ENCODE measurements at places on chromosomes 4 and X.

DNA sequence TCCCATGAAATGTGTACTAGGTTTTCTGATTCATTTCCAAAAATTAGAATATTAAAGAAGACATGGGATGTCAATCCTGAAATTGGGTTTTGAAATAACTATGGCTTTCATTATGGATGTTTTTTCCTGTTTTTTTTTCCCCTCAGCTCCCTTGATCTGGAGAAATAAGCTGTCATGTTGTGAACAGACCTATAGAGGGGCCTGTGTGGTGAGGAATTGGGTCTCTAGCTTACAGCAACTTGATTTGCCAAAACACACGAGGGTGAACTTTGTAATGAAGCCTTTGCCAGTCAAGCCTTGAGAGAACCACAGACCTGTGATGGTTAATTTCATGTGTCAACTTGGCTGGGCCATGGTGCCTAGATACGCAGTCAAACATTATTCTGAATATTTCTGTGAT, 2413.6 kb downstream of the PCDH7 start:
- DNase-seq = no peak

- no peak for DNase-seq
Observed at GRCh38 chr4:145171911-145172310, 8.5 kb downstream of the OTUD4 start.

- peak; percentile 17 for DNase-seq
Observed at GRCh38 chr4:152981842-152982241, 45.7 kb downstream of the FHDC1 start.

DNA sequence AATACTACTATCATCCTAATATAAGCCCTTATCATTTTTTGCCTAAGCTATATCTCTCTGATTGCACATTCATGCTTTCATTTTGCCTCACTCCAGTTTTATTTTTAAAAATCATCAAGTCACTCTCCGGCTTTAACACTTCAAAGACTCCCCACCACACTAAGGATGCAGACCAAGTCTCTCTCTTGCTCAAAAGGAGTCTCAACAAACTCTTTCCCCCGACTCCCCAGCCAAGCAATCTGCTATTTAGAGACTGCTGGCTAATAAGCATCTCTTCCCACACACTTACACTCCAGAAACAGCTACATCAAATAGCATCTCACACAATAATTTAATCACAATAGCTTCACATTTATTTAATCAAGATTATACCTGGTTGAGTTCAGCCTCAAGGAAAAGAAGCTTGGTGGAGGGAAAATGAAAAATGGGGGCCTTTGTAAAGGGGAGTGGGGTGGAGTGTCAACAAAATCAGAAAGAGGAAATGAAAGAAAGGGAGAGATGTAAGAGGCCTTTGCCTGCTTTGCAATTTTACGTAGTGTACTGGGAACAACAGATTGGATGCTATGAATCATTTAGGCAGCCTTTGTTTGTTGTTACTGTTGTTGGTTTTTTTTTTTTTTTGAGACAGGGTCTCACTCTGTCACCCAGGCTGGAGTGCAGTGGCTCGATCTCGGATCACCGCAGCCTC, 104.1 kb upstream of the MCF2 start:
- no peak for DNase-seq

GRCh38 chr4:25144870-25145481, 15.3 kb downstream of the SEPSECS start:
- DNase-seq = peak; percentile 46

GRCh38 chrX:68659385-68659784, 11.9 kb downstream of the STARD8 start:
- DNase-seq = no peak

Measured in MCF 10A (cell line).